ENCODE measurements at places on chromosomes 7 and 10. TPM values are rescaled to one million over a fixed set of nuclear protein-coding genes. Genes with fewer than 3 reads are reported as not detected.

DNA sequence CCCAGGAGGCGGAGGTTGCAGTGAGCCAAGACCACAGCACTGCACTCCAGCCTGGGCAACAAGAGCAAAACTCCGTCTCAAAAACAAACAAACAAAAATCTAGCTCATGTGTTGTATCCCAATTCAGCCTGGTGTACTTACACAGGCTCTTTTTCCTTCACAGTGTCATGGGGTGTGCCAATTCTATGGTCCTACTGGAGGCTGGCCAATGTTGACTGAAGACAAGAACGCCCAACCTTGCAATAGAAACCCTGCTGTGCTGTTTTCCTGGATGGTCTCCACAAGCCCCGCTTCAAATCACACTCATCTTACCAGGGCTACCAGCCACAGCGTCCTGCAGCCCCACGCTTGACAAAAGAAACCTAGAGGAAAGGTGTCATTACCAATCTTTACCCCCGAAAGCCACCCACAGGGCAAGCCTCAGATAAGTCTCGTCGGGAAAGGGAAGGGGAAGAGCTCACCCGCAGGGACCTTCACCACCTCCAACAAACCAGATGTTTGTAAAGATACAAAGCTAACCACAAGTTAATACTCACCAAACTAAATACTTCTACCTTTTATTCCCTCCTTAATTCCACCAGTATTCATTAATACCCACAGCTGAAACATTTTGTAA, 64.8 kb downstream of the TNS3 start:
- DNase-seq = no peak

DNA sequence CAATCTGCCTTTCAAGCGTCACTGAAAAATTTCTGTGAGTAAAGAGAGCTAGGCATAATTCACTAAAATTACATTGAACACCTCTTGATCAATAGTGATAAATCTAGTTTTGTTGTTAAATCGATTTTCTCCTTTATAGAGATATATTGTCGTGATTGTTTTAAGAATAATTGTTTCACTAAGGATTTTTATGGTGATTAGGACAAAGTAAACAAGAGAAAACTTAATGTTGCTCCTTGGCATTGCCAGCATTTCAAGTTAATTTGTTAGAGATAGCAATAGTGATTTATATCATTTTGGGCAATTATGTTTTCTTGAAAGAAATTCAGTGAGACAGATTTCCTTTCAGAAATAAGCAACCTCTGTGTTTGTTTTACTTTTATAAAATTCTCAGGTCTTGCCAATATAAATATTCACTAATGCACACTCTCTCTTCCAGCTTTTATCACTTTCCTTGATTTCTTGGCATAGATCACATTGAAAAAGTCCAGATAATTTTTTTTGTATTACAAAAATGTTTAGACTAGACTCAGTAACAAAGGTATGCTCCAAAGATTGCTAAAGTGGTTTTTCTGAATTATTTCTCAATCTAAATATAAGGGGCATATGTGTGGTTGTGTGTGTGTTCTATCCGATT, 538.7 kb downstream of the TFEC start:
- no peak for DNase-seq

Gene LRRC17
- 4.3 TPM for total RNA-seq

GRCh38 chr7:112282476-112283188, 76.1 kb downstream of the ZNF277 start:
- DNase-seq = no peak

- no peak for DNase-seq
Observed at GRCh38 chr10:43365001-43365400, 6.4 kb upstream of the FXYD4 start.

Gene PILRA
- 0.68 TPM for total RNA-seq

Gene GSTO2
- 7.6 TPM for total RNA-seq

- peak; percentile 53 for DNase-seq
Observed at GRCh38 chr7:101664436-101664835, 35.3 kb upstream of the MYL10 start.

DNA sequence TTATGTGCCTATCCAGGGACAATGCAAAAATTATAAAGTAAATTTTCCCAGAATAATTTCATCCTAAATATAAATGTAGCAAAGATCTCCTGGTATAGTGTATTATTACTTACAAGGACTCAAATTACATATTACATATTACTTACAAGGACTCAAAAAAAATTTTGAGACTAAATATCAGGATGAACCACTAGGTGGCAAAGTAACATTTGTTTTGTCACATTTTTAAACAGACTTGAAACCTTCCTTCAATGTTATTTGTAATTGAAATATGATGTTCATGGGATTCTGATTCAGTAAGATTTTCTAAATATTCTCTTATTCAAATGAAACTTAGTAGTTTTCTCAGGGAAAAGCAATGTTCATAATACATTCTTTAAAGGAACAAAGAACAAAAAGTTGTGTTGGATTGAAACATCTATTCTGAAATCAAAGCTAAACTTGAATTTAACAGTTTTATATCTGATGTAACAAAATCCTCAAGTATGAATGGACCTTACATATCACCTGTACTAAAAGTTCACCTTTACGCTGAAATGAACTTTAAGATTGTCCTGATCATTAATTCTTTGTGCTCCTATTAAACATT, 74.3 kb upstream of the GNAI1 start:
- peak; percentile 38 for DNase-seq

DNA sequence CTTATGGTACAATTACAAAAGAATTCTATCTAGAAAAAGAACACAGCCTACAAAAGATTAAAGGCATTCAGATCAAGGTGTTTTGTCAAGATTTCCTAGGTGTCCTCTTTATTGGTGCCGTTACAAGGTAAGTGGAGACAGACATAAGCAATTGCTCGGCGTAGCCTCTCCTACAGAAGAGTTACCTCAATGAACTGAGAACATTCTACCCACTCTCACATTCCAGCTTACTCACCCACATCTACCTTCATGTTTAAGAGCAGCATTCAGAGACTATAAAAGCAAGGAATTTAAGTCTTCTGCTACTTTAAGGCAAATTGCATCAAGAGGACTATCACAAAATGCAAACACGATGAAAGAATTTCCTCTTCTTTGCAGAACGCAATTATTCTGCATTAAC, 29.5 kb downstream of the MPP7 start:
- no peak for DNase-seq

- no peak for DNase-seq
Observed at GRCh38 chr10:33129996-33130386, 172.0 kb upstream of the ITGB1 start.

DNA sequence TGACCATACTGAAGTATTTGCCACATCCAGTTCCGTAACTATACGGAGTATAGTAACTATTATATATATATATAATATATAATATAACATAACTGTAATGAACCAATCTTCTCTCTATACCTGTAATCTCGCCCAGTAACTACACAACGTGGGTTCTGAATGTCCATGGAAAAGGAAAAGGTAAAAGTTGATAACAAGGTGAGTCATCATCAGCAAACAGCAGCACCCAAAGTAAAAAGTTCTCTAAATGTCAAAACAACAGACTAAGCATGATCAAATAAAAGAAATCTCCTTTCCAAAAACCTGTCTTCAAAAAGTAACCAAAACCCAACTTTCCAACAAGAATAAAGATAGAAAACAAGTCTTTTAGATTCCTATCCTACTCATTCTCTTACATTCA, 42.8 kb downstream of the ELAPOR2 start:
- DNase-seq = no peak

Gene HABP2
- total RNA-seq = not detected

- DNase-seq = no peak
Observed at GRCh38 chr10:21746118-21746517, 212.1 kb downstream of the MLLT10 start.

Gene OR2A7
- total RNA-seq = 0.15 TPM

Gene OR2A1
- total RNA-seq = not detected

Gene C10orf95
- not detected for total RNA-seq

Gene PTN
- 207 TPM for total RNA-seq

GRCh38 chr7:27901028-27901760, 161.2 kb downstream of the TAX1BP1 start:
- no peak for DNase-seq

DNA sequence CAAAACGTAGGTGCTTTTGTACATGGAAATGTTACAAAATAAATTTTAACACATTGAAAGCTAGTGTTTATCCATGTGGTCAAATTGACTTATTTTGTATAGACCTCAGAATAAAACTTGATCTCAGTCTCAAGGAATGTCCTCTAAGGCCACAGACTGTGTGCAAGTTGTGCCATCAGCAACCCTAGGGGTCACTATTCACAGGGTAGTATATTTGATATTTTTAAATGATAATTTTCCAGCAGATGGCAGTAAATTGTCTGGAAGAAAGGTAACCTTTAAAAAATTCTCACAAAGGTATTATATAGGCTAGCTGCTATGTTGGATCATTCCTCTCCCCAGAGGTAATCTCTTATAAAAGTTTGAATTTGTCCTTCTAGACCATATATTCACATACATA, 12.9 kb upstream of the SNX10 start:
- DNase-seq = no peak

- DNase-seq = peak; percentile 51
Observed at GRCh38 chr10:122981066-122981464, 864 bp downstream of the PSTK start.

GRCh38 chr10:131586958-131587357, 275.4 kb upstream of the TCERG1L start:
- no peak for DNase-seq

GRCh38 chr7:50908628-50909290, 126.1 kb upstream of the GRB10 start:
- no peak for DNase-seq

All from neural progenitor cell (in vitro differentiated cells).